ENCODE measurements at places on chromosomes 4 and X. TPM values are rescaled to one million over a fixed set of nuclear protein-coding genes. Genes with fewer than 3 reads are reported as not detected.
A peak's percentile ranks its signal among the peaks of the same experiment; 100 is the strongest.

LRAT gene
- under 0.01 TPM for total RNA-seq

- H3K4me1 ChIP-seq, result no peaks in the 10 kb centered on the region
- H3K4me3 ChIP-seq, result no peak overlapping the region
- DNase-seq, result peak; percentile 63
- no peak overlapping the region for H3K27ac ChIP-seq
Observed at GRCh38 chrX:110847334-110847733, 51.7 kb upstream of the CHRDL1 start.

DNA sequence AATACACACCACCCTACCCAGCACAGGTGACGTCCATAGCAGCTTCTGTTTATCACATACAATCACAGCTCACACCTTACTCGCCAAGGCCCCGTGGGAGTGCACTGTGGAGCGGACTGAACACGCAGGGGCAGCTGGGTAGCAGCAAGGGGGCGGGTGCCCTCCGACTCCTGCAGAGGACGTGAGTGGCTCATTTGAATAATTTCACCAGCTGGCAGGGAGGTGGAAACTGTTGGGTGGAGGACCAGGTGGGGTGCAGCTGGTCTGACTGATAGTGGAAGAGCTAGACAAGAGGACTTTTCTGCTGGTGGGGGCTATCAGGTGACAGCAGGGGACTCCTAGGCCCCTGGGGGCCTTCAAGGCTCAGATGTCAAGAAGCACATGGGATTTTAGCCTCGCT lies 16.3 kb downstream of the MAN2B2 start:
- DNase-seq, result no peak
- H3K4me1 ChIP-seq, result no peaks in the 10 kb centered on the region
- no peak overlapping the region for H3K4me3 ChIP-seq
- H3K36me3 ChIP-seq, result peaks cover 26% of the 10 kb centered on the region

DNA sequence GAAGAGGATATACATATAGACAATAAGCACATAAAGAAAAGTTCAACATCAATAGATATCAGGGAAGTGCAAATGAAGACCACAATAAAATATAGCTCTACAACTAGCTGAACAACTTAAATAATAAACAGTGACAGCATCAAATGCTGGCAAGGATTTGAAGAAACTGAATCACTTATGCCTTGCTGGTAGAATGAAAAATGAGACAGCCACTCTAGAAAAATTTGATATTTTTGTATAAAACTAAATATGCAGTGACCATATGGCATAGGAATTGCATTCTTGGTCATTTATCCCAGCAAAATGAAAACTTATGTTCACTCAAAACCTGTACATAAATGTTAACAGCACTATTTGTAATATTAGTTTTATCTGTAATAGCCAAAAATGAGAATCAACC lies 1102.0 kb downstream of the C4orf33 start:
- H3K36me3 ChIP-seq, result no peaks in the 10 kb centered on the region
- no peak overlapping the region for H3K27ac ChIP-seq
- DNase-seq, result no peak

DNA sequence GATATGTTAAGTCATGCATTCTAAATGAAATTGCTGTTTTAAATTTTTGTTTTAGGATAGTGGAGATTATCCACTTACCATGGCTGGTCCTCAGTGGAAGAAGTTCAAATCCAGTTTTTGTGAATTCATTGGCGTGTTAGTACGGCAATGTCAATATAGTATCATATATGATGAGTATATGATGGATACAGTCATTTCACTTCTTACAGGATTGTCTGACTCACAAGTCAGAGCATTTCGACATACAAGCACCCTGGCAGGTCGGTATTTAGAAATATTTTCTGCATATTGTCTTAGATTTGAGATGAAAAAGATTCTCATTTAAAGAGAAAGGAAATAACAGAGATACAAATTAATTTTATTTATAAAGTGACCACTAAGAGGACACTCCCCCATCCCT lies 83.6 kb downstream of the STAG2 start:
- no peak overlapping the region for H3K4me3 ChIP-seq
- no peaks in the 10 kb centered on the region for H3K4me1 ChIP-seq
- H3K36me3 ChIP-seq, result peaks cover 3% of the 10 kb centered on the region
- H3K27me3 ChIP-seq, result no peaks in the 10 kb centered on the region
- peak; percentile 10 for DNase-seq

- no peaks in the 10 kb centered on the region for H3K27me3 ChIP-seq
- H3K4me3 ChIP-seq, result no peak overlapping the region
- peak; percentile 87 for DNase-seq
- no peaks in the 10 kb centered on the region for H3K36me3 ChIP-seq
Observed at GRCh38 chr4:19711871-19712270, 539.8 kb upstream of the SLIT2 start.

GRCh38 chr4:152359208-152360044 lies 176.5 kb downstream of the FBXW7 start:
- no peaks in the 10 kb centered on the region for H3K36me3 ChIP-seq
- H3K4me1 ChIP-seq, result peaks cover 6% of the 10 kb centered on the region
- DNase-seq, result no peak
- H3K27ac ChIP-seq, result no peak overlapping the region
- H3K27me3 ChIP-seq, result no peaks in the 10 kb centered on the region

GRCh38 chrX:127243654-127244053 lies 424.1 kb downstream of the PRR32 start:
- H3K27ac ChIP-seq, result no peak overlapping the region
- H3K4me1 ChIP-seq, result no peaks in the 10 kb centered on the region
- no peaks in the 10 kb centered on the region for H3K27me3 ChIP-seq
- DNase-seq, result no peak
- H3K36me3 ChIP-seq, result no peaks in the 10 kb centered on the region
- no peak overlapping the region for H3K4me3 ChIP-seq

DNA sequence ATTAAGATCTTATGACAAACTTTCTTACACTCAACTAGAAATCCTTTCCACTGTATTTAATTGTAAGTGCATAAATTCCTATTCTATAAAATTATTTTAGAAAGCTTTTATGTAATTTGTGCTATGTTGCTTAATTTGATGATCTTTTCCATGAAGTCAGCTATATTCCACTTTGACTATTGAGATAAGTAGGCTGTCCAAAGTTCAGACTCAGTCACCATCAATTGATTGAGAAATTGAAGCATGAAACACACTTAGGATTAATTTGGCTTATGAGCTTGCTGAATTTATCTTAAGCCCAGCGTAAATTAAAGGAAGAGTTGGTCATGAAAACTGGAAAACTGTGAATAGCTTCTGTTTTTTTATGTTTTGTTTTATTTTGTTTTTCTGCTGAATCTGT lies 18.7 kb upstream of the UGT2B10 start:
- no peak for DNase-seq
- no peaks in the 10 kb centered on the region for H3K27me3 ChIP-seq
- no peak overlapping the region for H3K4me3 ChIP-seq
- no peak overlapping the region for H3K27ac ChIP-seq

BEX4 gene
- 0.54 TPM for total RNA-seq

GRCh38 chr4:123462007-123462406 lies 65.4 kb downstream of the SPRY1 start:
- peak; percentile 26 for DNase-seq
- H3K27me3 ChIP-seq, result no peaks in the 10 kb centered on the region

DNA sequence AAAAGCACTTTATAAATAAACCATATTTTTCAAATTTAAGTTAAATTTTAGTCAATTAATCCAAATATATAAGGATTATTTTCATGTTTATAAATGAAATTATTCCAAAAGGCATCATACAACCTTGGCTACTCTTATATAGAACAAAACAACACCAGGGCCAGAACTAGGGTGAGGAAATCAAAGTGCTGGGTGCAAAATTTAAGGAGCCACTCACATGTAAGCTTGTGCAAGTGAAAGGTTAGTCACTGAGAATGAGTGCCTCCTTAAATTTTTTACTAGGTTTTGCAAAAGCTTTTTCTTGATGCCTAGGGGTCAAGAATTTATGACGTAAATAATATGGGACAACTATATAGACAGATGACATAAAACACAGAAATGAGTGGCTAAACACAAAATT lies 83.4 kb upstream of the COX18 start:
- no peak for DNase-seq
- no peak overlapping the region for H3K4me3 ChIP-seq
- no peaks in the 10 kb centered on the region for H3K4me1 ChIP-seq
- no peak overlapping the region for H3K27ac ChIP-seq
- H3K27me3 ChIP-seq, result no peaks in the 10 kb centered on the region
- H3K36me3 ChIP-seq, result peaks cover 21% of the 10 kb centered on the region

- no peaks in the 10 kb centered on the region for H3K27me3 ChIP-seq
- H3K27ac ChIP-seq, result no peak overlapping the region
- H3K36me3 ChIP-seq, result peaks cover 13% of the 10 kb centered on the region
- no peak overlapping the region for H3K4me3 ChIP-seq
- DNase-seq, result no peak
Observed at GRCh38 chr4:98506462-98507132, 151.8 kb downstream of the TSPAN5 start.

PFKFB1 gene
- total RNA-seq, result under 0.01 TPM

SYP gene
- total RNA-seq, result not detected

LUZP4 gene
- not detected for total RNA-seq

EPGN gene
- not detected for total RNA-seq

ADH1A gene
- total RNA-seq, result not detected

HSFX2 gene
- total RNA-seq, result not detected

DNA sequence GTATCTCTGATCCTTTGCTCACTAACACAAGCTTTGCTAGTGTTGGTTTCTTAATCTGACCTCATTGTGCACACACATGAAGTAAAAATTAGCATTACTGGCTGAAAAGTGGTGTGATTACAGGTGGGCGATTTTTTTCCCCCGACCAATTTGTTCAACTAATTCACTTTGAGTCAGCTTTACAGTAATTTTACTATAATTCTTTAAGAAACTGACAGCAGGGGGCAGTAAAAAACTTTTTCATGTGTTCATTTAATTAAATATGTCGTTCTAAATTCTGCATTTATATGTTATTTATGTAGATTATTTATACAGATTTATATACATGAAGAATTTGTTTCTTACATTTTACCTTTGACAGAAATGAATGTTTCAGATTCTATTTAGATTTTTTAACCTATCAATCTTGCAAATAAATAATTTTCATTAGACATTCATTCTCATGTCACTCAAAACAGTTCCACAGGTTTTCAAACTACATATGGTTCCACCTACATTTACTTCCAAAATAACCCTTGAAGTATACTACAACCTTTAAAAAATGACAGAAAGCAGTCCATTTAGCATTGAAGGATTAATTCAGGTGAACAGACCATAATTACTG lies 17.5 kb downstream of the PALLD start:
- H3K36me3 ChIP-seq, result no peaks in the 10 kb centered on the region
- peaks cover 5% of the 10 kb centered on the region for H3K4me1 ChIP-seq
- H3K4me3 ChIP-seq, result no peak overlapping the region
- DNase-seq, result peak; percentile 50

DNA sequence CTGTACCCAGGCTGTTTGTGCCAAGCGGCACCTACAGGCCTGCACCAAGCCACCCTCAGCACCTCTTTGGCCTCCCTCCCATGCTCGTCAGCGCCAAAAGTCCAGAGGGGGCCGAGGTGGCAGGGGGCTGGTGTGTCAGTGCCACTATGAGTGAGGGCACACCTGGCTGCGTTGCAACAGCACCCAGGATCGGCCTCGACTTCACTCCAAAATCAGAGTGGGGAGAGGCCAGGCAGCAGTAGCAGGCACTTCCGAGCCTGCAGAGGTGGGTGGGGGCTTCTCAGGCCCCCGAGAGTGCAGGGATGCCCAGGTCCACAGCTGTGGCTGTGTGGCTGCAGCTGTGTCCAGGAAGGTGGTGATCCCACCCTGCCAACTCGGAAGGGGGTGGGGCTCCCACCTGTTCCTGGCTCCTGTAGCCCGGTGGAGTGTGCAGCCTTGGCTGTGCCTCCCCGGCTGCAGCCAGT lies 58.5 kb downstream of the PPA2 start:
- no peaks in the 10 kb centered on the region for H3K4me1 ChIP-seq
- H3K27ac ChIP-seq, result no peak overlapping the region
- no peak overlapping the region for H3K4me3 ChIP-seq
- no peaks in the 10 kb centered on the region for H3K27me3 ChIP-seq

GRCh38 chrX:108945883-108946523 lies 209.6 kb upstream of the IRS4 start:
- peaks cover 1% of the 10 kb centered on the region for H3K27me3 ChIP-seq
- no peak for DNase-seq
- no peaks in the 10 kb centered on the region for H3K36me3 ChIP-seq
- H3K27ac ChIP-seq, result no peak overlapping the region
- H3K4me3 ChIP-seq, result no peak overlapping the region

DNA sequence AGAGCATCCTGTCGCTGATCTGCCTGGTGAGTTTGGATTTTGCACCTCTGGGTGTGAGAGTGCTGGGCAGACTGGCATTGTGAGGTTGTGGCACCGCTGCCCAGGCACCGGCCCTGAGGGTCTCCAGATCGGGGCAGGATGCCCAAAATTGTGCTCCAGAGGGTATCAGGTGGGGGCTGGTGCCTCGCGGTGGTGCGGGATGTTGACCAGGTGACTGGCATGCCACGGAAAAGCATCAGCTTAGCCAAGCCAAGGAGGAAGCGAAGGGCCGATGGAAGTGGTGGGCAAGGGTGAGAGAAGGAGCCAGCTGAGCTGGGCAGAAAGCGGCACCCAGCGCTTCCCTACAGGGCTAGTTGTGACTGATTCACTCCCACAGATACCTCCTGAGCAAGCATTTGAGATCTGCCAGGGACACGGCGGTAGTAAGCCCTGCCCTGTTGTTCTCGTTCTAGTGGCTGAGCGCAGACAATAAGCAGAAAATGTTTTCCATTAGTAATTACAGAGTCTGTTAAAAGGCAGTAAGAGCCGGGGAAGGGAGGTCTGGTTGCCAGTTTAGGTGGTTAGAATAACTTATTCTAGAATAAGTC lies 809 bp downstream of the ZFP92 start:
- no peak overlapping the region for H3K4me3 ChIP-seq
- H3K27ac ChIP-seq, result no peak overlapping the region
- H3K36me3 ChIP-seq, result no peaks in the 10 kb centered on the region
- peaks cover 12% of the 10 kb centered on the region for H3K27me3 ChIP-seq
- DNase-seq, result no peak

DNA sequence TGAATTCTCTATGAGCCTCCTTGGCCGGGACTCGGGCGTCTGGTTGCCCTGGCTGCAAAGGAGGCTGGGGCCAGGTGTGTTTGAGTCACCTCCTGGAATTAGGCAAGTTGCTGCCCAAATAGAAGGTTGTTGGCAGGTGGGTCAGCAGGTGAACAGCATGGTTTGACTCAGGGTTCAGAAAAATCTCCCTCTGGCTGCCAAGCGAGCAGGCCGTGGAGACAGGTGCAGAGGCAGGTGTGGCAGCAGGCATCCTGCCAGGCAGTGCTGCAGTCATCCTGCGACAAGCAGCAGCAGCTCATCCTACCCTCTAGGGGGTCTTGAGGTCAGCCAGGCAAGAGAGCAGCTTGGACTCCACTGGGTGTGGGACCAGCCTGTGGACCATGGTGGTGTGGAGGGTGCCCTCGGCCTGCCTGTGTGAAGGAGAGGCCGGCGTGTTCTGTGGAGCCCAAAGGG lies 8.2 kb downstream of the MSANTD1 start:
- no peaks in the 10 kb centered on the region for H3K36me3 ChIP-seq
- H3K4me3 ChIP-seq, result no peak overlapping the region
- H3K27ac ChIP-seq, result no peak overlapping the region
- H3K4me1 ChIP-seq, result no peaks in the 10 kb centered on the region

CXCL3 gene
- not detected for total RNA-seq

CXorf49 gene
- not detected for total RNA-seq

QDPR gene
- 10.4 TPM for total RNA-seq

- no peaks in the 10 kb centered on the region for H3K36me3 ChIP-seq
- no peak overlapping the region for H3K4me3 ChIP-seq
- no peak overlapping the region for H3K27ac ChIP-seq
- H3K4me1 ChIP-seq, result peaks cover 16% of the 10 kb centered on the region
- H3K27me3 ChIP-seq, result peaks cover 16% of the 10 kb centered on the region
Observed at GRCh38 chr4:8355306-8355705, 85.2 kb downstream of the ACOX3 start.

Data from IMR-90 (cell line).